ENCODE measurements at places on chromosomes 5 and 9.

GRCh38 chr5:141611289-141611688 lies 7.5 kb downstream of the DIAPH1 start:
- DNase-seq = no peak

- no peak for DNase-seq
Observed at GRCh38 chr5:96324708-96325107, 108.3 kb downstream of the PCSK1 start.

- no peak for DNase-seq
Observed at GRCh38 chr9:85377731-85378289, 363.9 kb downstream of the AGTPBP1 start.

DNA sequence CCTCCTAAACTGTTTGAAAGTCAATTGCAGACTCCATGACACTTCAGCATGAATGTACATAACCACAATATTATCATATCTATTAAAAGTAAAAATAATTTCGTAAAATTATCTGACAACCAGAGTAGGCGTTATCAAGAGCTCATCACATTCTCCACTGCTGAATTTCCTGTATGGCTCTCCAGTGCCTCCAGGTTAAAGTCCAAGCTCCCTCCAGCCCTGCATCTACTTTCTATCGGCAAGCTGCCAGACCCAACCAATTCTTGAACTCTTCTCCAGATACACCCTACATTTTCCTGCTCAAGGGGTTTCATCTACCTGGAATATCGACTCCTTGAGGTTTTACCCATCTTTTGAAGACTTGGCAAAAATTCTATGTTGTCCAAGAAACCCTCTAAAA lies 74.5 kb upstream of the TBC1D2 start:
- DNase-seq = no peak

DNA sequence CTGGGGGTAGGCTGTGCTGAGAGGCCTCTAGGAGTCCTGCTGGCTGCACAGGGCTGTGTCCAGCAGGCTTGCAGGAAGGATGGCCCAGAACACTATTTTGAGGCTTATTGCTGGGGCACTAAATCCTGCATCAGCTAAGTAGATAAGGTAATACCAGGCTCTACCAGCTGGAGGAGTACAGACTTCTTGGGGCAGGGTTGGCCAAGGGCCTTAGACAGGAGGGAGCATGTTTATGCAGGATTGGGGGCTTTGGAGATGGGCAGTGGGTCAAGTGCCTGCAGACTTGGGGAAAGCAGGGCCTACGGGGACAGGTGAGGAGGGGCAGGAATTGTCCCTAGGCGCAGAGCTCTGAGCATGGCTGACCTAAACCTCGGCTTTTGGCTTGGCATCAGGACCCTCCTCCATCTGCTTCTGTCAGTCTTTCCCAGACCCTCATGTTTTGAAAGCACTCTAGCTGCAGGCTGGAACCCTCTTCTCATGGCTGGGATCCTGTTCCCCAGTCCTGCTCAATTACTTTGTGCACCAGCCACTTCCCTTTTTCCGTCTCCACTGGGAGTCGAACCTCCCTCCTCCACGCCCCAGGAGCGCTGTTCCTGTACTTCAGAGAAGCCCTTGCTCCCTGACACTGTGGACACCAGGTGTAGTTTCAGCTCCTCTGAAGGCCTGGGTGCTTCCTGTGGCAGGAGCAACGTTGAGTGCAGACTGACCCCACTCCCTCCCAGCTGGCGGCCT lies 61.0 kb upstream of the SPTLC1 start:
- DNase-seq = no peak

- DNase-seq = no peak
Observed at GRCh38 chr5:103397739-103398581, 139.4 kb downstream of the MACIR start.

GRCh38 chr9:35537913-35538312 lies 48.0 kb downstream of the RUSC2 start:
- DNase-seq = no peak

DNA sequence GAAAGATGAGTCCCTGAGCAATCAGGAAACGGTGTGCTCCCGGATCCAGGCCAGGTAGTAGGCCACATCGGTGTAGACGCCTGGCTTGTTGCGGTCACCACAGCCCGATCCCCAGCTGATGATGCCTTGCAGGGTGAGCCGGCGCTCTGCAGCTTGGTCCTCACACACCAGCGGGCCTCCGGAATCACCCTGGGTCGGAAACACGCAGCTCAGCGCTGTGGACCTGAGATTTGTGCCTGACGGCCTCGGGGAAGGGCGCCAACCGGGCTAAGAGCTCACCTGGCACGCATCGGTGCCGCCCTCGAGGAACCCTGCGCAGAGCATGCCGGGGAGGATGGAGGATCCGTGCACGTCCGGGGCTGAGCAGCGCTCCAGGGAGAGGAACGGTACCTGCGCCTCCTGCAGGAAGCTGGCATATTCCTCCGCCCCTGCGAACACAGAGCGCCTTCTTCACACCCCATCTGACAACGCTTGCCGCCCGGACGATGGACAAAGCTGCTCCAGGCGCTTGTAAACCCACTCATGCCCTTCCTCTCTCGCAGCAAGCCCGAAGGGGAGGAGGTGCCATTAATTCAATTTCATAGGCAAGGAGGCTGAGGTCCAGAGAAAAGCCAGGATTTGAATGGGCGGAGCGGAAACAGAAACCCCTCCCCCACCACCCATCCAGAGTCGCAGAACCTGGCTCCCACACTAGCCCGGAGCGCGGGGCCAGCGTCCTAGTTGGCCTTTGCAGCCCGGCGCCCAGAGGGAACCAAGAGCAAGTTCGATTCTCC lies 2.0 kb upstream of the PFN3 start:
- peak; percentile 79 for DNase-seq

GRCh38 chr5:65128226-65128625 lies 353.5 kb downstream of the ADAMTS6 start:
- no peak for DNase-seq

GRCh38 chr5:89338935-89339334 lies 456.0 kb upstream of the MEF2C start:
- no peak for DNase-seq

GRCh38 chr5:51691538-51692079 lies 308.4 kb downstream of the ISL1 start:
- DNase-seq = no peak

GRCh38 chr5:160938532-160938931 lies 86.5 kb upstream of the ATP10B start:
- no peak for DNase-seq

- DNase-seq = no peak
Observed at GRCh38 chr9:26013199-26013598, 335.0 kb upstream of the TUSC1 start.

GRCh38 chr9:19994296-19994695 lies 205.5 kb upstream of the SLC24A2 start:
- no peak for DNase-seq

DNA sequence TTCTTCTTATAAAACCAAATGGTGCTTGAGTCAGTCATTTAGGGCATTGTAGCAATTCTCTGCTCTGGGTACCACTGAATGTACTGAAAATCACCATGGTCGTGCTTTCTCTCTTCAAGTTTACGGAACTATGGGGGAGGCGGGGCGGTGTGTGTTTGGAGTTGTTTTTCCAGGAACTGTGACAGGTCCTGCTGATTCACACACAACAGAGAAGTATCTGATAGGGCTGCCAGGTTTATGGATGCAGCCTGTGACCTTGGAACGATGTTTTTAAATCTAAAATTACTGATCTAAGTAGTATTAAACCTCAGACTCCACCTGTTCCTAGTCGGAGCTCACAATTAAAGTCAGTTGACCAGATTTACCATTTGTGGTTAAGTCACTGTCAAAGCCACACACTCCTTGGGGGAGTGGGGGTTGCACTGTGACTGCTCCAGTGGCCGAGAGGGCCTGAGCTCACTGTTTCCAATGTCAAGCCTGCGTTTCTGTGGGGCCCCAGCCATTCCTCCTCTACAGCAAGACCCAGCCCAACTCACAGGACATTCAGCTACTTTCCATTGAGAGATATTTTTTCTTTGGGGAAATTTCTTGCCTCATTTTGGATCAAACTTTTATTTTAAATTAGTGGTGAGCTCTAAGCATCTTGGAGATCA lies 44.4 kb downstream of the GADD45G start:
- DNase-seq = no peak

DNA sequence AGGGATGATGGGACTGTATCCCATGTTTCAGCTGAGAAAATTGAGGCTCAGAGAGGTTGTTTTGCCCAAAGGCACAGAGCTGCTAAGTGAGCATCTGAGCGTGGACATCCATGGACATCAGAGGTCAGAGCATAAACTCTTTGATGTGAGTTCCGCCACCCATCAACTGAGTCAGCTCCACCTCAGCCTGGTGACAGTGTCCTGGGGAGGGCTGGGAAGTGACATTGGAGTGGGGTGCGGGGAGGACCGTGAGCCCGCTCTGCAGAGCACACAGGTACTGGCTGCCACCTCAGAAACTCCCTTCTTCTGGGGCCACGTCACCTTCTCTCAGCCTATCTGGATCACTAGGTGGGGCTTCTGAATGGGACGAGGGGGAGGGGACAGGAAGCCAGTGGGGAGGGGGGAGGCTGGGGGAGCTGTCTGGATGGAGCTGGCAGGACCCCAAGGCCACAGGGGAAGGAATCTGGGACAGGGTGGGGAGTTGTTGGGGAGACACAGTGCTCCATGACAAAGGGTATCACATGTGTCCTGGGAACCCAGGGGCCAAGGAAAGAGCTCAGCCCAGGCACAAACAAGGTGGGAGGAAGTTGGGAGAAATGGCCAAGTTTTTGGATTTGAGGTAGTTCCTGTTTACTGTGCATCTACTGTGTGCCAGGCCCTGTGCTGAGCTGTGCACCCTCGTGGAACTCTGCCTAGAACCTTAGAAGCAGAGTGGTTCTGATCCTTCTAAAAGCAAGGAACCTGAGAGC lies 2.5 kb downstream of the LAMC3 start:
- DNase-seq = no peak

DNA sequence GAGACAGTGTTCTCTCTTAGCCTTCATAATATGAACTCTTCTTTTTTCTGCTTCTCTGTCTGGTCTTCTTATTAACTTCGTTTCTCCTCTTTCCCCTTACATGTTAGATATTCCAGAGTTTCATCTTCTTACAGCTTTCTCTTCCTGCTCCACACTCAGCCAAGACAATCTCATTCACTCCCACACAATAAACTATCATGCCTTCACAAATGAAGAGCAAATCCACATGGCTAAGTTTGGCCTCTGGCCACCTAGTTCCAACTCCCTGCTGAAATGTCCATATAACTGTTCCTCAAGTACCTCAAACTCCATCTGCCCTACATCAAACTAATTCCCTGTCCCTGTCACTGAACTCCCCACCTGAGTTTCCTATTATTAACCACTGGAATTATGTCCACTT lies 18.4 kb downstream of the IL33 start:
- DNase-seq = no peak

DNA sequence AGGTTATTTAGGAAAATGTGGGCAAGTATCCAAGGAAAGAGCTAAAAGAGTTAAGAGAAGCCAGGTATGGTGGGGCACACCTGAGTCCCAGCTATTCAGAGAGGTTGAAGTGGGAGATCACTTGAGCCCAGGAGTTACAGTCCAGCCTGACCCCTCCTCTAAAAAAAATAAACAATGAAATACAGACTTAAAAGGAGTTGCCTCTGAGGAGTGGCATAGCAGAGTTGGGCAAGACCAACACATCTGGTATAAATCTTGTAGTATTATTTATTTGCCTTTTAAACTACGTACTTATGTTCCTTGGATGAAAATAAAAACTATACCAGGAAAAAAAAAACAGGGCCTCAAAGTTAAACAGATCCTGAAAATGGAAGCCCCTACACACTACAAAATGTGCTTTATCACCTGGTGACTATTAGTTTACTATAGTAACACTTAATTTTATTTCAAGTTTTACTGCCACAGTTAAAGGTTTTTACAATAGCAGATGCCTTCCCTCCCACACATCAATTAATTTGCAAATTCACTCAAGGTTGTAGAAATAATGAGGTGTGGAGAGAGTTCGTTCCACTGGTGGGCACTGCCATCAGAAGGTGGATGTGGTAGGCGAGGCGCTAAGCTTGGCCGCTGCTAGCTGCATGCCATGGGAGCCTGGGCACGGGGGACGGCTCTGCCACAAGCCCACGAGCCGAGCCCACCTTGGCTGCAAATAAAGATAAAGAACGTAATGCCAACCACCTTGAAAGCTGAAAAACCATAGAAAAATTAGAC lies 48.0 kb downstream of the MED27 start:
- no peak for DNase-seq

- peak; percentile 11 for DNase-seq
Observed at GRCh38 chr5:171957591-171958251, 48.7 kb downstream of the FBXW11 start.

- DNase-seq = no peak
Observed at GRCh38 chr9:38372762-38373619, 19.5 kb upstream of the ALDH1B1 start.

GRCh38 chr9:123933440-123934212 lies 3.7 kb upstream of the DENND1A start:
- no peak for DNase-seq

- DNase-seq = no peak
Observed at GRCh38 chr5:123450640-123451039, 27.4 kb upstream of the CEP120 start.

DNA sequence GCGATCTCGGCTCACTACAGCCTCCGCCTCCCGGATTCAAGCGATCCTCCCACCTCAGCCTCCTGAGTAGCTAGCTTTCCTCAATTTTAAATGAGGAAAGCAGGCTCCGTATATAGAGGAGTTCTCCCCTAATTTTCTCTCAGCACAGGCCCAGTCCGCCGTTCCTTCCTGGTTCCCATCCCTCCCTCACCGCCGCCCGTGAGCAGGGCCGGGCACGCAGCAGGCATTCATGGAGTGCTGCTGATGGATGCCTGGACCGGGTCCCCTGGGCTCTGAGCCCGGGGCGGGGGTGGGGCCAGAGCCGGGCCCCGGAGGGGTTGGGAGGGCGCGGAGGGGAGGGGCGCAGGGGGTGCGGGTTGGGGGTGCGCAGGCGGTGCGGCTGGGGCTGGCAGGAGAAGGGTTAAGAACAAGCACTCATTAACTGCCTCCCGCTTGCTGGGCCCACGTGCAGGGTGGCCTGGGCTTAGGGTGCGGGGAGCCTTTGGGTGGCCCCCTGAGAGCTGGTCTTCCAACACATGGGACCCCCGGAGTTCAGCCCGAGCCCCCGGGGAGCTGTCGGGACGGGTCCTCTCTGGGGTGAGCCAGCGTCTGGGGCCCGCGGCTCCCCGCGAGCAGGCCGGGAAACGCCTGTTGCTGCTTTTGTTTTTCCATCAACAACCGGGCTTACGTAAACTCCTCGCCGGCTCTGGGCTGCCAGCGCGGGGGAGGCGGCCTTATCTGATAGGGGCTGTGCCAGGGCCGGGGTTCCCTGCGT lies 33.7 kb downstream of the LHX2 start:
- no peak for DNase-seq

Data from CD4-positive, alpha-beta T cell treated with Interleukin-6 at 100 ng/mL for 8 hours (primary cell).